Bladder microvascular endothelial cell (primary cell): ENCODE measurements at places on chromosomes 12 and 14. TPM values are rescaled to one million over a fixed set of nuclear protein-coding genes. Genes with fewer than 3 reads are reported as not detected.

The GPRC5D gene
- total RNA-seq, result not detected in 2 replicates

The CCDC177 gene
- not detected in 2 replicates for total RNA-seq

The KRT80 gene
- total RNA-seq, result 0.16 and 1.0 TPM in 2 replicates

The AICDA gene
- not detected in 2 replicates for total RNA-seq

The PTHLH gene
- 0.25 TPM in 1 of 2 replicates, not detected in the other for total RNA-seq

The C14orf132 gene
- 3.2 and 4.5 TPM in 2 replicates for total RNA-seq

The IFT43 gene
- 19.1 and 23.2 TPM in 2 replicates for total RNA-seq

The TAS2R9 gene
- total RNA-seq, result 0.13 TPM in 1 of 2 replicates, not detected in the other

The BLTP3B gene
- 10.4 and 16.2 TPM in 2 replicates for total RNA-seq

The ETFBKMT gene
- 2.3 and 2.8 TPM in 2 replicates for total RNA-seq

The RPS6KL1 gene
- total RNA-seq, result 7.0 and 15.9 TPM in 2 replicates

The DBX2 gene
- total RNA-seq, result not detected in 2 replicates
